GM23338 (cell line): ENCODE measurements at places on chromosomes 1 and 21. TPM values are rescaled to one million over a fixed set of nuclear protein-coding genes. Genes with fewer than 3 reads are reported as not detected.
A peak's percentile ranks its signal among the peaks of the same experiment; 100 is the strongest.

RSPH1 gene
- 0.12 TPM in 1 of 2 replicates, not detected in the other for total RNA-seq

DSCAM gene
- total RNA-seq, result 0.07 TPM in 1 of 2 replicates, not detected in the other

LRRC40 gene
- total RNA-seq, result 45.8 and 50.5 TPM in 2 replicates

SPATA17 gene
- total RNA-seq, result 1.3 and 3.5 TPM in 2 replicates

DNA sequence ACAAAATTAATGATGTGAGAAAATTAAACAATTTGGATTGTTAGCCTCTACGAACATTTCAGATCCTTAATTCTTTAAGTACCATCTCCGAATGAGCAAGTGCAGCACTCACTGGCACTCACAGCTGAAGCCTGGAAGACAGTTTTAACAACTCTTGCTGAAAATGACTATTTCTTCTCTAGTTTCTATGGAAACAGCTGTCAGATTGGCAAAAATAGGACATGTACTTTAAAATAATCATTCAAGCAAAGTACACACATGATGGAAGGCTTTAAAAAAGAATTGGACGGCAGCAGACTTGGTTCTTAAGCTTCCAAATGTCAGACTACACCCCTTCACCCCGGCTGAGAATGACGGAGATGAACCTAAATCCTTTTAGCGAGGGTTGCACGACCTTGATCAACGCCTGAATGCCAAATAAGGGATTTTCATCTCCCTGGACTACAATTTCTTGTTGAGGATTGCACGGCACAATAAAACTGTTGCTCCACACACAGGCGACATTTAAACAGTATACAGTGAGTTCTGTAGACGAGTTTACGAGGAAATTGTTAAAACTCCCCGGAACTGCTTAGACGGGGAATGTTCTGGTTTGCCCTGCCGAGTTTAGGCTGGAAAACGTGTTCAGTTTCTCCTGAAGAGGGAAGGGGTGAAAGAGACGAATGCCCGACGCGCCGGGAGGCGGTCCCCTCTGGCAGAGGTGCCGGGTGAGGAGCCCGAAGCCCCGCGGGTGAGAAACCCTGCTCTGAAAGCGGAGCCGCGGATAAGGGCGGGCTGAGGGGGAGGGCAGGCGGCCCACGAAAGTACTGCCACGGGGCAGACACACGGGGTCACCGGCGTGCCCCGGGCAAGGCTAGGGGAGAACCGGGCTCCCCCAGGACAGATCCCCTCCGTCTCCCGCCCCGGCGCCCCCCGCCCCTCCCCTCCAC, 671 bp downstream of the OMA1 start:
- no peaks in the 10 kb centered on the region for H3K36me3 ChIP-seq
- DNase-seq, result peak; percentile 73
- peak overlapping the region; percentile 84 for H3K27ac ChIP-seq
- H3K27me3 ChIP-seq, result no peaks in the 10 kb centered on the region

- no peaks in the 10 kb centered on the region for H3K27me3 ChIP-seq
- H3K4me3 ChIP-seq, result no peak overlapping the region
- no peaks in the 10 kb centered on the region for H3K36me3 ChIP-seq
- DNase-seq, result no peak
- H3K27ac ChIP-seq, result no peak overlapping the region
Measured at GRCh38 chr1:97767381-97767780, 153.5 kb downstream of the DPYD start.
